ENCODE measurements at places on chromosomes 4 and X. TPM values are rescaled to one million over a fixed set of nuclear protein-coding genes. Genes with fewer than 3 reads are reported as not detected.

- peak; percentile 64 for DNase-seq
Observed at GRCh38 chr4:118270492-118270891, 82.3 kb downstream of the PRSS12 start.

GRCh38 chr4:104475652-104476051 lies 19.0 kb downstream of the CXXC4 start:
- DNase-seq = no peak

DNA sequence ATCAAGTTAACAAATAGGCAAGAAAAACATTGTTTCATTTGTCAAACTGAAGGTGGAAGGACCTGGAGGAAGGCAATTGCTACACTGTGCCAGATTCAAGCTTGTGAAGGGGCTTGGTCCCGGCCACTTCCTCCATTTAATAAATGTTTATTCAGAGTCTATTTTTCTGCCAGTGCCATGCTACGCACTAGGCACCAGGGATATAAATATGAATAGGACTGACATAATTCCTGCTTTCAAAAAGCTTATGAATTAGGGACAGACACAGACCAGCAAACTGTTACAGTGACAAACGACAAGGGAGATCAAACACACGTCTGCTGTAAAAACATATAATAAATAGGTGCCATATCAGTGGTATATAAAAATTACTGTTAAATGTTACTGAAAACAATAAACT lies 571 bp downstream of the TLR6 start:
- no peak for DNase-seq

DNA sequence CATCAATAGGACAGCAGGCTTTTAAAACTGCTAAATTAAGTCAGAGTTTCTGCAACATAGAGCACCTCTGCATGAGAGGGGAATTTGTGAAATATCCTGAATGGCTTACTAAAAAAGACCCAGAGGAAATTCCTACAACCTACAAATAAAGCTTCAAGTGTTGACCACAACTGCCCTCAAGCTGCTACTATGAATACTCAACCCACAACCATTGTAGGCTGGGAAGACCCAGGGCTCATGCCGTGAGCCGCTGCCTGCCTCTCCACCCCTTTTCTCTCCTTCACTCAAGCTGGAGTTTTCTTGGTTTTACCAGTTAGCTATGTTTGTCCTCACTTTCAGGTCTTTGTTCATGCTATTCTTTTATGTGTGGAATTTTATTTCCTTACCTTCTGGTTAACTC lies 151.6 kb downstream of the EMCN start:
- no peak for DNase-seq

- peak; percentile 83 for DNase-seq
Observed at GRCh38 chr4:140012688-140013486, 141.1 kb downstream of the MAML3 start.

DNA sequence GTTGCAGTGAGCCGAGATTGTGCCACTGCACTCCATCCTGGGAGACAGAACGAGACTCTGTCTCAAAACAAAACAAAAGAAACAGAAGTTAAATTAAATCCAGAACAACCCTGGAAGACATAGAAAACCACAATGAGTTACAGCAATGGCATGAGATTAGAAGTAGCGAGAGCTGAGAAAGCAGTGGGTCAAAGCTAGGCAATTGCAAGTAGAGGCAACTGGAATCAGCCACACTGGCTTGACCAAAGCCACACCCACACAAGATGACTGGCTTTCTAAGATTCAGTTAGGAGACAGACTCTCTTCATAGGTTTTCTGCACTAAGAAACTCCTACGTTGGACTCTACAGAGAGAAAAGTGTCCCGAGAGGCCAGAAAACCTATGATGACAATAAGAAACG lies 443.0 kb downstream of the GPM6A start:
- DNase-seq = no peak

DNA sequence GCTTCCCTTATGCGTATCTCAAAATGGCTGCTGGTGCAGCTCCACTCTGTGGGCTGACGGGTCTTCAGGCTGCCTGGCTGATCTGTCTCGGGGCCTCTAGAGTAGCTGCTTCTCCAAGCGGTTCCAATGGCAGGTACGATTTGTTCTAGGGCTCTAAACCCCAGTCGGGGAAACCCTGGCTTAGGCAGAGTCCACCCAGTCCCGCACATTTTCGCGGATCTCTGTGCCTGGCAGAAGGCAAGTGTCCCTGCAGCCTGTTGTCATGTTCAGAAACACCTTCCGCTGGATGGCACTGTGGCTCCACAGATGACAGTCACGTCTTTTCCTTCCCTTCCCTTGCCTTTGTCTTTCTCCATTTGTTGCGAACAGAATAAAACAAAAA lies 54.4 kb downstream of the NBDY start:
- DNase-seq = peak; percentile 44

DNA sequence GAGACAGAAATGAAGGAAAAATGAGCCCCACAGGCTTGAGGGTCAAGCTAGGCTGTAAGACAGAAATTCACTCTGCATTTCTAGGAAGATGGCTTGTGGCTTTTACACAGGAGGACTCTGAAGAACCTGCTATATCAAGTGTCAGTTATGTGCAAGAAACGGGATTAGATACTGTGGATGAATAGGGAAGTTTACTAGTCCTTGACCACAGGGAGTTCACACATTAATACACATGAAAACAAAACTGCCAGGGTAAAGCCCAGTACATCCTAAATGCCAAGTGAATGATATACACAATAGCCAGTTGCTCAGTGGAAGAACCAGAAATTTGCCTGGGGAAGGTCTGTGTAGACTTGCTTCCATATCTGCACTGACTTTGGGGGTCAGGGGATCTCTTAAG lies 53.5 kb downstream of the TMEM131L start:
- DNase-seq = no peak

- DNase-seq = no peak
Observed at GRCh38 chrX:41301438-41301824, 32.5 kb upstream of the DDX3X start.

GRCh38 chrX:46754586-46755061 lies 4.3 kb downstream of the SLC9A7 start:
- DNase-seq = no peak

DNA sequence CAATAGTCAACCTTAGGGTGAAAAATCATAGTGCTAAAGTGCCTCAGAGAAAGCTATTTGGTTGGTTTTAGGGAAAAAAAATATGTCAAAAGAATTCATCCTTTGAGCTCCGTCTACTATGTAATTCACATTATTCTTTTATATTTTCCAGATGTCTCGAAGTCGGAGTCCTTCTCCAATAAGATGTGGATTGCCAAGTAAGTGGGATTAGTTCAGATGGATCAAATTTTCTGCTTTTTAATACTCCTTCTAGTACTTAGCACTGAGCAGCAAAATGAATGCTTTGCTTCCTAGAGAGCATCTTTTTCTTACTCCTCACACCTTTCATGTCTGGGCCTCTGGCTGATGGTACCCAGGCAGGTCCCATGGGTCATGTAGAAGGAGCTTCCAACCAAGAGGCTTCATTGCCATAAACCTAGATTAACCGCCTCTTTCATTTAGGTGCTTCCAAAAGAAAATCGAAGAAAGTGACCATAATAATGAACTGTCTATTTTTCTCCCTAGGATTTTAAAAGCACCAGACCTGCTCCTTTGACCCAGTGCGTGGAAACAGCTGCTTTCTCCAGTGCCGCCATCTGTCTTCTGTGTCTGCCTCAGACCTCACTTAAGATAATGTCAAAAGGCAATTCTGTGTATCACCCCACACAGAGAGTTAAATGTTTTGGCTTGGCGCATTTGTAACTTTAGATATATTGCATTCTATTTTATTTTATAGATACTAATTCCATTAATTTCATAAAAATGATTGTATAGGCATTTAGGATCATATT lies 43.5 kb downstream of the SPATA18 start:
- no peak for DNase-seq

DNA sequence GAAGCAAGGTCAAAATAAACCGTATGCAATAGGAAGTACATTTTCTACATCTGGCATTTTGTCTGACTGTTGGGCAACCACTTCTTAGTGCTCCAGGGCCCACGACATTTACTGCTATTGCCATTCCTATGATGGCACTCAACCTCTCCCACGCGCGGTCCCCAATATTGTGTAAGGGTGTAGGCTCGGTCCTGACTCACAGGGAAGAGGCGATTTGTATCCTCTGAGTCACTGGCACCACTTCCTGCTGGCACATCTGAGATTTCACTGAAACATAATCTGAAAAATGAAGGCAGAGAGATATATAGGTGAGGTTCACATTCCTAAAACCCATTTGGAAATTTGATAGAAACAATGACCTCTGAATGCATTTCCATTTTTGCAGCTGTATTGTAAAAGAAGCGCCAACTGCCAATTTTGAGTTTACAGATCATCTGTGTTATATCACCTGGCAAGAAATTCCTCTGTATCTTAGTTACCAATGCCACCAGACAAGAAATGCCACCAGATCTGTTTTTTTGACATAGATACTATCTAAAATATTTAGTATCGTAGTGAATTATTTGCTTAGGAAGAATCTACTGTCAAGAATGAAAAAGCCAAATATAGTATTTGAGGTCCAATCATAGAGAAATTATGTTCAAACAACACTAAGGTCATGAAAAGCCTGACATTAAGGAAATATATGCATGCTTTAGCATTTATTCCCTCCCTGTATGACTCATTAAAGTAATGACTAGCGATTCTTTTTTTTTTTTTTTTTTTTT lies 9.8 kb downstream of the EREG start:
- DNase-seq = peak; percentile 88

DNA sequence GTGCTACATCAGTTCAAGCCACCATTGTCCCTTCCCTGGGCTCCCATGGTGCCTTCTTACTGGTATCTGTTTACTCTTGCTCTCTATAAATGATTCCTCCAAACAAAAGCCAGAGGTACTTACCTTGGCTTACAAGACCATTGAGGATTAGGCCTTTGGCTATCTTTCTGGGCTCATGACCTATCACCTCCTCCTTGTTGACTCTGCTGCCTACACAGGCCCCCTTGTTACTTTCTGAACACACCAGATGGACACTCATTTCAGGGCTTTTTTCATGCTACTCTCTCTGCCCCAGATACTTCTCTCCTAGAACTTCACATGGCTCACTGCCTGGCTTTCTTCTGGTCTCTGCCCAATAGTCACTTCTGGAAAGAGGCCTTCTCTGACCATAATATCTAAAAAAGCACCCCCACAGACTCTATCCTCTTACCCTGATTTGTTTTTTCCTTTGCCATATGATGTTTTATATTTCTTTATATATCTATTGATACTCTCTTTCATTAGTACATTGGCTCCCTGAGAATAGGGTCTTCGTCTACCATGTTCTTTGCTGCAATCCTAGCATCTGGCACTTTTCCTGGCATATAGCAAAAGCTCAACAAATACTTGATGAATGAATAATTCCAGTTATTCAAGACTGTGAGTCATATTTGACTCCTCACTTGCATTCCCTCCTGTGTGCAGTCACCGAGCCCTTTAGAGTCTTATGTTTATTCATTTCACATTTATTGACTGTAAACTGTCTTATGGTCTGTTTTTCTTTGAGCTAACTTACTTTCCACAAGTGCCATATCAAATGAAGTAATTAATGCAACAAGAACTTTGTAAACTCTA lies 27.1 kb upstream of the TAPT1 start:
- peak; percentile 66 for DNase-seq

DNA sequence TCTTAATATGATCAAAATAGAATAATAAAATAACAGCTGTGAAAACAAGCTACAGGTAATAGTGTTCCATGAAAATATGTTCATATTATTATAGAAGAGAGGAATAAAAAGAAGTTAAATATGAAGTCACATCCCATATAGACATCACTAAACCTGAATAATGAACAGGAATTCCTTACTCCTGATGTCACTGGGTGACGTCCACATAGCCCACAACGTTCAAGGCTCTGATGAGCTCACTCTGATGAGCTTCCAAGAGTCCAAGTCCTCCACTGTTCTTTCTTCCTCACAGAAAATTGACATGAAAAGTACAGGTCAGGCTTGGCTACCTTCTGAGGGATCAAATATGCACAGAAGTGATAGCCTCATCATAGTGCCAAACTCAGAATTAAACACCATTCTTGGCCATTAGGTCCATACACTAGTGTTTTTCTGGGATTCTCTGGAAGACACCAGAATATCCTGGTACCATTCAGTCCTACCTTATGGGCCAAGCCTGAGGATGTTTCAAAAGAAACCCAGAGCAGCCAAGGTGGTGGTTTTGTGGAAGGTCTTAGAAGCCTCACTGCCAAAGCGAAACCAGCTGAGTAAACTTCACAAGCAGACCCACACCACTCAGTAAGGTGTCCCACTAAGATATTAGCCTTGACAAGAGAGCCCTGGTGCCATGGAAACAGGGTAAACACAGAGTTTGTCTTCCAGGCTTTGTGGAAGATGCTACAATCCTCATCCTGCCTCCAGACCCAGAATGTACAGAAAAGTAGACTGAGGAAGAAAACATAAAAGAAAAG lies 138.4 kb upstream of the HHIP start:
- no peak for DNase-seq

- DNase-seq = peak; percentile 33
Observed at GRCh38 chrX:120768681-120769080, 107.0 kb downstream of the CT47B1 start.

DNA sequence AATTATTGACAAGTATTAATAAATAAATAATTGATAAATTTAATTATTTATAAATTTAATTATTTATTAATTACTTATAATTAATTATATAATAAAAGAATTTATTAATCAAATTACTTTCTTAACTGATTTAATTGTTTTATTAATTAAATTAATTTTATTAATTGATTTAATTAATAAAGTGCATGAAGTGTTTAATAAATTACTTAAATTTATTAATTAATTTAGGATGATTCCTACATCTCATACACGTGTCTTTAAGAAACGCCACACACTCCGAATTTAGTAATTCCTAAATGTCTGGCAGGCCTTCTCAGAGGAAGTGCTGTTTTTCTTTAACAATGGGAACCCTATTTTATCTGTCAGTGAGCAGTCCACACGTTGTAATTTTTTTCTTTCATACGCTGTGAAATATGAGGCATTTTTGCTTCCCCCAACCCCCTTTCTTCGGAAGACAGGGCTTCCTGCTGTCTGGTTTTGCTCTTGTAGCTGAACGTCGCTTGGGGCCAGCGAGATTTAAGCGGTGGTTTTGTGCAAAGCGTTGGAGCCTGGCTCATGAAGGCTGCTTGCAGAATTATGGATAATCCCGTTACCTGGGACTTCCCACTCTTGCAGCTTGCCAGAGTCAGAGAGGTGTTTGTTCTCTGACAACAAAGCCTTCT lies 46.8 kb downstream of the CRLF2 start:
- no peak for DNase-seq

Gene TCEAL6
- not detected for total RNA-seq

Gene SFRP2
- total RNA-seq = not detected

Gene BBS12
- total RNA-seq = 4.7 TPM

Gene DOCK11
- total RNA-seq = 50.1 TPM

Gene NUP54
- total RNA-seq = 67.4 TPM

Gene PACRGL
- total RNA-seq = 19.4 TPM

Gene CCDC158
- under 0.01 TPM for total RNA-seq

Gene LRAT
- total RNA-seq = not detected

Gene PDHA2
- total RNA-seq = not detected
